Fibroblast of skin of scalp (primary cell): ENCODE measurements at places on chromosomes 2 and 18.

- DNase-seq = no peak
Observed at GRCh38 chr2:223369889-223370288, 232.3 kb downstream of the SCG2 start.

- DNase-seq = no peak
Observed at GRCh38 chr2:239786791-239787190, 238.4 kb downstream of the NDUFA10 start.

- DNase-seq = no peak
Observed at GRCh38 chr18:56443166-56443907, 195.1 kb downstream of the TXNL1 start.

GRCh38 chr2:232741294-232741693 lies 35.1 kb downstream of the KCNJ13 start:
- DNase-seq = no peak

- DNase-seq = no peak
Observed at GRCh38 chr2:215888680-215889079, 124.7 kb downstream of the MREG start.

DNA sequence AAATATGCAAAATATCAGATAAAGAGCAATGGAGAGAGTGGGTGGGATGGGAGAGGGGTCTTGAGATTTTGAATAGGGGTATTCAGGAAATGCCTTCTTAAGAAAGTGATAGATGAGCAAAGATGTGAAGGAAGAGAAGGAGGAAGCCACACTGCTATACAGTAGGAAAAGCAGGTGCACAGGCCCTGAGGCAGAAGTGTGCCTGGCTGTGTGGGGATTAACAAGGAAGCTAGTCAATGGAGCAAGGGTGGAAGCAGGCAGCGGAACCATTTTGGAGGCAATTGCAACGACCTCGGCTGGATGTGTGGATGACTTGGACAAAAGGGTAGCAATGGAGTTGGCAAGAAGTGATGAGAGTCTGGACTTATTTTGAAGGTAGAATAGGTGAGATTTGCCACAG lies 11.0 kb upstream of the CNGA3 start:
- DNase-seq = no peak

DNA sequence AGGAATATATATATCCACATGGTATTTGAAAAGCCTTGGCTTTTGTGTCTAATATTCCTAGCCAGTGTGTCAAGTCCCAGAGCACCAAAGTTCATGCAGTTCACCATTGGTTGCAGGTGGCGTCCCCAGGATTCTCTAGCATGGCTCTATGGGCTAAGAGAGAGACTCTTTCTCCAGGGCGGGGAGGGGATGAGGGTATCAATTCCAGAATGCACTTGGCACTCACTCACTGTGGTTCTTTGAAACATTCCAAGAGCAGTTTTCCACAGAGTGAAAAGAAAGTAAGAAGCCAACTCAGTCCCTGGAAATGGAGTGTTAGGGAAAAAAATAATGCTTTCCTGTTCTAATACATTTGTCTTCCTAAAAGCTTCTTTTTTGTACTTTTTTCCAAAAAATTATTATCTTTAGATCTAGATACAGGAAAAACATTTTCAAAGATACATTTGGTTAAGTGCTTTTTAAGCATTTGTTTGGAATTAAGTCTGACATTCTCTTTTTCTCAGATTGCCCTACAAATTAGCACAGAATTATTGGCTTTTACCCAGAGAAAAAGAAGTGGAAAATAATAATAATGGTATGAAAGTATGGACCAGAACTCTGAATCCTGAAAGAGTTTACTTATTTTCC lies 239.9 kb downstream of the PAX3 start:
- DNase-seq = peak; percentile 2

- no peak for DNase-seq
Observed at GRCh38 chr2:44349506-44349905, 11.8 kb downstream of the PREPL start.

DNA sequence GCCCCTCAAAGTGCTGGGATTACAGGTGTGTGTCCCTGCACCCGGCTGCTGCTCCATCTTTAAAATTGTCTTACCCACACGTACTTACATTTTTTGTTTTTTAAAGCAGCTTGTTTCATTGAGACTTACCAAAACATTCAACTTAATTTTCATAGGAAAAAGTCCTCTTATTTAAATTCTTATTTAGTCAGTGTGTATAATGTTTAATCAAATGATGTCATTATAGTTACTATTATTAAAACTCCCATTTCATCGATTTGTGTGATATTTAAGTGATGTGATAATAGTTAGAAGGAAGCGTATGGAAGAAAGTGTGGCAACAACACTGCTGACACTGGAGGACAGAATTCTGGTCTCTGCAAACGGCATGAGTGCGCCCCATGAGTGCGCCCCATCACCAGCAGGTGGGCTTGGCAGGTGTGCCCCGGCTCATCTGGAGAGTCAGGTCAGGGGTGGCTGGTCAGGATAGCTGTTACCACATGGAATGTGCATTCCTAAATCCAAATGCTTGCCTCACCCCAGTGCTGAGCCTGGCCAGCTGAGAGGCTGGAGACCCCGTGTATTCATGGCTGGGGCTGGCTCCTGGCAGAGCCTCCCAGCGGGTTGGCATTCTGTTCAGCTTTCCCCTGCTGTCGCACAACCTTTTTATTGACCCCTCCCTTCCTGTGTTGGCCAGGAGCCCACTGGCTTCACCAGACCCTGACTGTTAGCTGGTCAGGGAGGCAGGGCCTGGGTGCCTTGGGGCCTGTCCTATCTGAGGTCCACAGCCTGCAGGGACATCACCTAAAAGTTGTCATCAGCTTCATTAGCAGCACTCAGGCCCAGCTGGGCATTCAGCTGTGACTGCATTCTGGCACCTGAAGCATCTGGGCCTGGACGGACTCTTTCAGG lies 79.7 kb downstream of the AGAP1 start:
- DNase-seq = no peak

DNA sequence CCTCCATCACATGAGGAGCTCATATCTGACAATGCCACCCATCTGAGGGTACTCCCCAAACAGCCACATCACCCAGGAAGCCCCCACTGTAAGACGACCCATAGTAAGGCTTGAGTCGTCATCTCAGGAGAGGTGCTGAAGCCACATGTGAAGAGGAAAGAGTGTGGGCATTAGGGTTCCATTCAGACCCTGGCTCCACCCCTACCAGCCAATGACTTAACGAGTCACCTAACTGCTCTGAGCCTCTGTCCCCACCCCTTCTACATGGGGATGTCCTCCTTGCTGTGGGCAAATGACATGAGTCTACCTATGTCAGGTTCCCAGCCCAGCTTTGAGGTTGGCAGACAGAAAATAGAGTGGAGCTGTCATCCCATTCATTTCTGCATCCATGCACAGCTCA lies 46.3 kb downstream of the C1QL2 start:
- no peak for DNase-seq

- peak; percentile 59 for DNase-seq
Observed at GRCh38 chr2:96556441-96557330, 20.1 kb downstream of the ARID5A start.

DNA sequence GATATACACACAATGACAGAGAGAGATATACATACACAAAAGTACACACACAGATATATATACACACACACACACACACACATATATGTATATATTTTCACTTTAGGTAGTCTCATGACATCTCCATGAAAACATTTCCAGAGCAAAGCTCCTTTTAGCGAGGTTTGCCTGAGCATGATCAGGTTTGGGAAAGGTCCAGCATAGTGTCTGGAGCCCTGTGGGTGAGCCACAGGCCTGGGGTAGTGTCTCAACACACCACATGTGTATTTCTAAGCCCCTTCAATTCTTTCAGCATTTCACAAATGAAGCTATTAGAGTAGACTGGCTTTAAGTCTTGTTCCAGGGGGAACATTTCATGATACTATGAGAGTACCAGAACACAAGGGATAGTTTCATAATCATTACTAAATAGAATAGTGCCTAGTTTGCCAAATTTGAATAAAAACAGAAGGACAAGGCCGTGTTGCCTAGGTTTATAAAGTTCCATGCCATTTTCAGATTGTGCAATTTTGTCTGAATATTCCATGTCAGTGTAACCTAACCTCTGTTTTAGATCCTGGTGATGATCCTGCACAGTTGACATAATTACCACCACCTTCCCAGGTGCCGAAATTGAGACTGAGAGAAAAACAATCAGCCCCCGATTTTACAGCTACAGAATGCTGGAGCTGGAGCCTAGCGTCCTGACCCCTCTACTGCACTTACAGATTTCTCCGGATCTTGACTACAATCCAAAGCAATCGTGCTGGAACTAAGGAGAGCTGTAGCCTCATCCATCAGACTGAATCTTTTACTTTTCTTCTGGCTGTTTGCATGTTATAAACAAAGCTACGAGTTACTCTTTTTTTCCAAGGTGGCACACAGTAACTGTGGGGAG lies 332.7 kb downstream of the CYRIA start:
- DNase-seq = no peak

- peak; percentile 90 for DNase-seq
Observed at GRCh38 chr2:40213071-40213470, 238.8 kb downstream of the SLC8A1 start.

GRCh38 chr2:170202437-170202836 lies 24.5 kb downstream of the MYO3B start:
- no peak for DNase-seq

DNA sequence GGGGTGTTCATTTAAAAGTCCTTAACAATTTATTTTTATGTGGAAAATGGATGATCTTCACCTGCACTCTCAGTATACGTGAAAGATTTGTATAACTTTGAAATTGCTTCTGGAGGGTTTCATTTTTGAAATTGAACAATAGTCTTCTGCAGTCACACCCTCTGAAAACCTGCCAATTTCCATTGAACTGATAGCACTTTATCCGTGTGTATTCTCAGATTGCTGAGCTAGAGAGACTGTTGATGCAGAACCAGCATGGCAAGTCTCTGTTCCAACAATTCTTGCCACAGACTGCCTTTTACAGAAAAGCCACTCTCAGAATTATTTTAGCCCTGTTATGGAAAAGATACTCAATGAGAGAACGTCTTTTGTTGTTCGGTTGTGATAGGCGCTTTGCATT lies 6.6 kb upstream of the GULP1 start:
- DNase-seq = no peak

- no peak for DNase-seq
Observed at GRCh38 chr2:170227507-170227947, 49.6 kb downstream of the MYO3B start.

DNA sequence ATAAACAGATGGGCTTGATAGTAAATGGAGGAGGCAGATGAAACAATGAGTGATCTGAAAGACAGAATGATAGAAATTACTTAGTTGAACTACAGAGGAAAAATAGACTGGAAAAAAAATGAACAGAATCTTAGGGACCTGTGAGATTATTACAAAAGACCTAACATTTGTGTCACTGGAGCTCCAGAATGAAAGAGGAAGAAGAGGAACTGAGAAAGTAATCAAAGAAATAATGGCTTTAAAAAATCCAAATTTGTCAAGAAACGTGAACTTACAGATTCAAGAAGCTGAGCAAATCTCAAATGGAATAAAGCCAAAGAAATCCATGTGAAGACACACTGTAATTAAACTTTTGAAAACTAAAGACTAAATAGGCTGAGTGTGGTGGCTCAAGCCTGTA lies 28.3 kb downstream of the EVA1A start:
- DNase-seq = no peak

DNA sequence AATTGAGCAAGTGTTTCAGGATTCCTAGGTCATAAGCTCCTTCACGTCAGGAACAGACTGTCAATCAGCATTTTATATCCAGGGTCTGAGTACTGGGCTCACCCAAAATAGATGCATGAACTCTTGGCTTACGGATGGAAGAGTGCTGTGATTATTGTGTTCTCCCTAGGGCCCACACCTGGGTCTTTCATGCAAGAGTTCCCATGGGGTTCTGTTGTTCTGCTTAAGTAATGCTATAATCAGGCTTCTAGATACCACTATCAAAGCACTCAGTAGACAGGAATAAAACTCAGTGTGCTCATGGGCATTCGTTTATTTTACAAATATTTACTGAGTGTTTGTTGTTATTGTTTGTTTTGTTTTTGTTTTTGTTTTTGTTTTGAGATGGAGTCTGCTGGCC lies 46.4 kb upstream of the PMAIP1 start:
- DNase-seq = no peak

- no peak for DNase-seq
Observed at GRCh38 chr2:195337597-195337996, 319.4 kb upstream of the SLC39A10 start.

DNA sequence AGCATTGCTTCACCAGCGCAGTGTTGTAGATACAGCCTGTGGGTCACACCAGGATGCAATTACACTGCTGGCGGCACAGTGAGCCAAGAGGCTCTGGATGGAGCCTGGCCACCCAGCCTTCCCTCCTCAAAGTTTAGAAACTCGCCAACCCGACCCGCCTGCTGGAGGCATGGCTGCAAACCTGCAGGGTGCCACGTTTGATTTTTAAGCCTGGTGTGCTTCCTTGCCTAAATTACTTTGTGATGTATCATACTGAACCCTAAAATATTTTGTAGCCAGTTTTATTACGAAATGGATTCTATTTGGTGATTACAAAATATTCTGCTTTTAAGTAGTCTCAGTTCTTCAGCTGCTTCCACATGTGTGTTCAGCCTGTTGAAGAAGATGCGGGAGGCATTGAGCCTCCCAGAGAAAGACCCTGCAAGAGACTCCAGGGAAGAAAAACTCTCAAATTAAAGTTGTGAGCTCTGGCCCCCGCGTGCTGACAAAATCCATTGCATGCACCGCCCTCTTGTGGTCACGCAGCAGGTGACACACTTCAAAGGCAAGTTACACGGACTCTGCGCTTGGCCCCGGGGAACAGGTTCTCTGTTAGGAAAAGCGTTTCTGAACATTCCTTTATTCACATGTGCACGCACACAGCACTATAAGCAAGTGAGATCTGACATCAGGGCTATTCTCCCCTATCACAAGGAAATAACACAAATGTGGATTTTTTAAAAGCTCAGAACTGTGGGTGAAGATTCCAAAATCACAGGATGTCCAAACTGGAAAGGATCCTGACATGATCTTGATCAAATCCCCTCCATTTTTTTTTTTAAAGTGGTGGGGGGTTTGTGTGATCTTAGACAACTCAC lies 63.0 kb upstream of the TWIST2 start:
- DNase-seq = peak; percentile 78

- DNase-seq = no peak
Observed at GRCh38 chr18:13620818-13621445, 105.4 kb downstream of the FAM210A start.

DNA sequence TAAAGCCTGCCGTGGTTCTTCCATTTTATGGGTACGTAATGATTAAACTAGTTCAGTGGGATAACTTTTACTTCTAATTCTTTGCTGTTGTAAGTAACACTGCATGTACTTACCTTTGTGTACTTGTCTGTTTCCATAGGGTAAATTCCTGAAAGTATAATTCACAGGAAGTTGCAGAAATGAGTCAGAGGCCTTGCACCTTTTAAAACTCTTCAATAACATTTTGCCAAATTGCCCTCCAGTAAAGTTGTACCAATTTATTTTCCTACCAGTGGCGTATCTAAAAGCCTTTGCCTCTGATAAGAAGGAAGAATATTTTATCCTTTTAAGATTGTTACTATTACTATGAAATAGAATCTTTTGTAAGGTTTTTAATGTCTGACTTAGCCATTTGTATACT lies 65.1 kb downstream of the CAB39 start:
- no peak for DNase-seq

- no peak for DNase-seq
Observed at GRCh38 chr2:111238296-111238695, 117.6 kb downstream of the BCL2L11 start.
